ENCODE measurements at places on chromosomes 7 and 10.

- no peak for DNase-seq
Measured at GRCh38 chr7:106167439-106168136, 55.5 kb upstream of the SYPL1 start.

DNA sequence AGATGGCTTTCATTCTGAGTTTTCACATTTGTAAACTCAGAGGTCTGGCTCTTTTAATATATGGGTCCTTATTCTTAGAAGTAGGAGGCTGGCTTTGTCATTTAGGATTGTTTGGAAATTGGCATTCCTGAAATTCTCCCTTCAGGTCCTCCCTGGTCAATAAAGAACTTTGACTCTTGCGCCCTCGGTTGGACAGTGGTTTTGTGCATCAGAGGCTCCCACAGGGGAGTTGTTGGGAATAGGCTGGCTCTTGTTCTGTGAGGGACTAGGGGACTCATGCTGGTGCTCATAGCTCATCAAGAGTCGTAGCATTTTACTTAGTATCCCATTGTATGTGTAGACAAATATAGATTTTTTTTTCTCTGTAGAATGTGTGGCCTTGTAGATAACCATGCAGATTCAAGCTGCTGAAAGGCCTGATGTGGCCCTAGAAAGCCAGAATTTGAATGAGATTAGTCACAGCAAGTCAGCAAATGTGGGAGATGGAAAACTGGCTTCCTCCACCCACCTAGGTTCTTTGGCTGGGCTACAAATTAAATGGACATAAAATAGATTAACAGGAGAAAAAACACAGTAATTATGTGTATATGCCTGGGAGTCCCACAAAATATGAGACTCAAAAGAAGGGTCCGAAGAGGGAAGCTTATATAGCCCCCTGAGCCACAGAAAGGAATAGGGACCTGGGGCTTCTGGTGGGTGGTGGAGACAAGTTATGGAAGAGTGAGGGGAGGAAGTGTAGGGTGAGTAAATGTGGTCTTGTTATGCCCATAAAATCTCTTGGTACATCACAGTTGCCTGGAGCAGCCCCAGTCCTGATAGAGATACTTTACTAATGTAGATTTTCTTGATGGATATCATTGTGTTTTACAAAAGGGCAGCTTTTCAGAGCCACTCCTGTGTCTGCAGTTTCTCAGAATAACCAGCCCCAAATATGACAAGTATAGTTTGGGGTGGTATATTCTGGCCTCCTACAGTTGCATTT lies 94.6 kb upstream of the BTBD16 start:
- DNase-seq, result no peak

- DNase-seq, result peak; percentile 17
Measured at GRCh38 chr7:148772297-148773089, 73.8 kb downstream of the CUL1 start.

DNA sequence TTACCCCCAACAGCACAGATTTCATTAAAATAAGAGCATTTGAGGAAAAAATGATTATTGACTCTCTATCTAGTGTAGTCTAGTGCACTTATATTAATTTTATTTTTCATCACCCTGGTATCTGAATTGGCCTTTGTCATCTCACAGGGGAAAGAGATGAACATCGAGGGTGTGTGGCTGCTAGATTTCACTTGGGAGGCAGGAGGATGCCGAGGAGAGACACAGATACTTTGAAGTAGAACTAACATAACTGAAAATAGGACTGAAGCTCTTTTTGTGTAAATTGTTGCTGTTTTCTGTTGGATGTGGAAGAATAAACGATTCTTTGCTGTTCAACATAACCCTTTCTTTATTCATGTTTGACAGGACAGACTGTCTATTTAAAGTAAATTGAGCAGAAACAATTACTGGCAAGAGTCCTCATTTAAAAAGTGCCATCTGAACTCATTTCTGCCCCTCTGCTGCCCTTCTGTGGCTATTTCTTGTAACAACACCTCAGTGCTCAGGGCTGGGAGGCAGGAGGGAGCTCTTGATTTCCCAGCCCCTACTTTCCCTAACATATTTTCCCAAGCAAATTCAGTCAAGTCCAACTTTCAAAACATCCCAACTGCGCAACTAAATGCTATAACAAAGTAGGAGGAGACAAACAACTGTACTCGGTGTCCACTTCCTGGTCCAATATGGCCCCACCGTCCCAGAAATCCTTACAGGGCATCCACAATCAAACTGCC lies 15.6 kb downstream of the LYZL1 start:
- no peak for DNase-seq

GRCh38 chr7:97011536-97012364 lies 6.4 kb downstream of the DLX6 start:
- DNase-seq, result no peak

- no peak for DNase-seq
Measured at GRCh38 chr10:8637640-8638039, 583.2 kb downstream of the GATA3 start.

DNA sequence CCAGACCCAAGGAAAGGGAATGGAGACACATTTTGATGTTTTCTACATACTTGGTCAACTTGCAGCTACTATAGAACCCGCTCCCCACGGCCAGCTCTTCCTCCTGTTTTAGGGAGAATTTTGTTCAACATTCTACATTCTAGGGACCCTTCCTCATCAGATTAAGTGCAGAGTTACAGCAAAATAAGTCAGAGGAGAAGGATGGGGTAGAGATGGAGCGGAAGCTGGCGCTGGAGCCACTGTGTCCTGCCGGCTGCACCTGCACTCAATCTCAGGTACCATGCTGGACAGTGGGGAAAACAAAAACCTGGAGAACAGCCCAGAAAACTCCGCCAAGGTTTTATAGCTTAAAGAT lies 79.4 kb upstream of the EN2 start:
- no peak for DNase-seq

DNA sequence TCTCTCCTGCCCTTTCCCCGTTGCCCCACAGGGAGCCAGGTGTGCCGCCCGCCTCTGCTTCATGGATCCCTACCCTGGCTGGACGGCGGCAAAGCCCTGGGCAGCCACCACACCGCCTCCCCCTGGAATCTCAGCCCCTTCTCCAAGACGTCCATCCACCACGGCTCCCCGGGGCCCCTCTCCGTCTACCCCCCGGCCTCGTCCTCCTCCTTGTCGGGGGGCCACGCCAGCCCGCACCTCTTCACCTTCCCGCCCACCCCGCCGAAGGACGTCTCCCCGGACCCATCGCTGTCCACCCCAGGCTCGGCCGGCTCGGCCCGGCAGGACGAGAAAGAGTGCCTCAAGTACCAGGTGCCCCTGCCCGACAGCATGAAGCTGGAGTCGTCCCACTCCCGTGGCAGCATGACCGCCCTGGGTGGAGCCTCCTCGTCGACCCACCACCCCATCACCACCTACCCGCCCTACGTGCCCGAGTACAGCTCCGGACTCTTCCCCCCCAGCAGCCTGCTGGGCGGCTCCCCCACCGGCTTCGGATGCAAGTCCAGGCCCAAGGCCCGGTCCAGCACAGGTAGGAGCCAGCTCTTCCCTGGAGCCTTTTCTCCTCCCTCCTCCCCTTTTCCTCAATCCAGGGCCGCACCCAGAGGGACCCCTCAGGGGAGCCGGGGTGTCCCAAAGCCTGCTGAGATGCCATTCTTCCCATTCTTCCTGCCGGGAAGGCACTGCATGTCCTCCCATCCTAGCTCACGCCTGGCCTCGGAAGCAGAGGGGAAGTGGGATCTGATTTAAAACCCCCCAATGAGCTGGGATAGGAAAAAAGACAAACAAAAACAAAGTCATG lies 4.0 kb downstream of the GATA3 start:
- DNase-seq, result no peak

- no peak for DNase-seq
Measured at GRCh38 chr10:116720668-116721546, 21.5 kb downstream of the HSPA12A start.

GRCh38 chr7:112162142-112162766 lies 43.9 kb downstream of the DOCK4 start:
- no peak for DNase-seq
